ENCODE measurements at places on chromosomes 2 and 18.

GRCh38 chr2:88692187-88692586, 714 bp downstream of the RPIA start:
- peak; percentile 12 for DNase-seq

- no peak for DNase-seq
Measured at GRCh38 chr2:136067459-136067858, 50.5 kb downstream of the CXCR4 start.

DNA sequence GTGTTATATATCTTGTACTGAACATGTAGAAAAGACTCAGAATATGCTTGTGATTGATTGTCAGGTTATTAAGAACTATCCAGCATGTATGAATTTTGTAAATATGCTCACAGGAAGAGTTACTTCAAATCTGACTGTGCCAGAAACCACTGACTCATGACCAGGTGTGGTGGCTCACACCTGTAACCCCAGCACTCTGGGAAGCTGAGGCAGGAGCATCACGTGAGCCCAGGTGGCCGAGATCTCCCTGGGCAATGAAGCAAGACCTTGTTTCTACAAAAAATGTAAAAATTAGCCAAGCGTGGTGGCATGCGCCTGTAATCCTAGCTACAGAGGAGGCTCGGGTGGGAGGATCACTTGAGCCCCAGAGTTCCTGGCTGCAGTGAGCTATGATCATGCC, 126.6 kb downstream of the COMMD1 start:
- DNase-seq = no peak

DNA sequence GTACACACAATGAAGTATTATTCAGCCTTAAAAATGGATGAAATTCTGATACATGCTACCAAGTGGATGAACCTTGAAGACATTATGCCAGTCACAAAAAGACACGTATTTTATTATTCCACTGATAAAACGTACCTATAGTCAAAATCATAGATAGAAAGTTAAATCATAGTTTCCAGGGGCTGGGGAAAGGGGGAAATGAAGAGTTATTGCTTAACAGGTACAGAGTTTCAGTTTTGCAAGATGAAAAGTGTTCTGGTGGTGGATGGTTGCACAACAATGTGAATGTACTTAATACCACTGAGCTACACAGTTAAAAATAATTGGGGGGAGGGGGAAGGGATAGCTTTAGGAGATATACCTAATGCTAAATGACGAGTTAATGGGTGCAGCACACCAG, 279.0 kb upstream of the STON1 start:
- DNase-seq = no peak

- DNase-seq = no peak
Measured at GRCh38 chr2:25256488-25256875, 85.2 kb downstream of the DNMT3A start.

GRCh38 chr2:39469807-39470206, 32.7 kb upstream of the MAP4K3 start:
- peak; percentile 35 for DNase-seq

GRCh38 chr2:172101821-172102390, 794 bp downstream of the DLX2 start:
- DNase-seq = no peak

DNA sequence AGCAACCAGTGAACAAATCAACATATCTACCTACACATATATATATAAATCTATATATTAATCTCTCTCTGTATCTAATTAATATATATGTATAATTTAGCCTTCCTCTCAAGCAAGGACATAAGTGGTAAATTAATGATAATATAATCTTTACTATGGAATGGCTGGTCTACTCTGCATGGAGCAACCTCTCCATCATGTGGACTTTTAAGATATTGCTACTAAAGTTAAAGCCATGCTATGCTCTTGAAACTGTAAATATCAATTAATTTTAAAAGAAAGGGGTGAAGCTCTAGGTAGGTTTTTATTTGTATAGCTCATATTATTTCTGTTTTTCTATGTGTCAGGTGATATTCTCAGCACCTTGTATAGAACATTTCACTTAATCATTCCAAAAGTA, 147.0 kb downstream of the PPP1R1C start:
- no peak for DNase-seq

DNA sequence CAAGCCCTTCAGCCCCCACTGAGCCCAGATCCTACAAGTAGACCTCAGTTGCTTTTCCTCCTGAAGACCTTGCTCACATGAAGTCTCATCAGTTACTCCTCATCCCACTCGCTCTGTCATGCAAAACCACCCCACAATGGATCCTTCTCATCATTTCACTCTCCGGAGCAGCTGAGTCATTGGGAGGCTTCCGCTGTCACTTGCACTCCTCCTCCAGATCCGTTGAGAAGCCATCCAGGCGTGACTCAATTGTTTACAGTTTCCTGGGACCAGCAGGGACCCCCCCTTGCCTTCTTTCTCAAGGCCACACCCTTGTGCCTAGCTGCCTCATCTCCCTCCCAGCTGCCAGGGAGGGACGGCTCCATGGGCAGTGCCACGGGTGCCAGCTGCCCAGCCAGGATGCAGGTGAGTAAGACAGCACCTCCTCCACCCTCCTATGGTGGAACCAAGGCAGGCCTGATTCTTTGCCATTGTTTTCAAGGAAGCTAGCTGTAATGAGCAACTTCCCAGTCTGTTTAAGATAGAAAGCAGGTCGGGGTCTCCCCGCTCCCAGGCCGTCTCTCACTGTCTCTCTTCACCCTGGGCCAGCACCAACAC, 16.3 kb downstream of the GPR55 start:
- DNase-seq = no peak

DNA sequence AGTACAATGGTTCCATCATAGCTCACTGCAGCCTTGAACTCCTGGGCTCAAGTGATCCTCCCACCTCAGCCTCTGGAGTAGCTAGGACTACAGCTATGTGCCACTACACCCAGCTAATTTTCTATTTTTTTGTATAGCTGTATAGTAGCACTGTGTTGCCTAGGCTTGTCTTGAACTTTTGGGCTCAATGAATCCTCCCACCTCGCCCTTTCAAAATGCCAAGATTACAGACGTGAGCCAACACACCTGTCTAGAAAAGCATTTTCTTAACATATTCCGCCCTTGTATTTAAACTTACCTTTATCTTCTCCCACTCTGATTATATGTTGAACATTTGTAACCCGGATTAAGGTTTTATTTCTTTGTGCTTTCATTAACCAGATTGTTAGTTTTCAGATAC, 750.7 kb upstream of the GCFC2 start:
- no peak for DNase-seq

- DNase-seq = no peak
Measured at GRCh38 chr2:170963386-170963785, 34.3 kb downstream of the GORASP2 start.

GRCh38 chr18:2154278-2154677, 417.0 kb downstream of the METTL4 start:
- no peak for DNase-seq

GRCh38 chr18:52344881-52345280, 4.9 kb downstream of the DCC start:
- DNase-seq = no peak

DNA sequence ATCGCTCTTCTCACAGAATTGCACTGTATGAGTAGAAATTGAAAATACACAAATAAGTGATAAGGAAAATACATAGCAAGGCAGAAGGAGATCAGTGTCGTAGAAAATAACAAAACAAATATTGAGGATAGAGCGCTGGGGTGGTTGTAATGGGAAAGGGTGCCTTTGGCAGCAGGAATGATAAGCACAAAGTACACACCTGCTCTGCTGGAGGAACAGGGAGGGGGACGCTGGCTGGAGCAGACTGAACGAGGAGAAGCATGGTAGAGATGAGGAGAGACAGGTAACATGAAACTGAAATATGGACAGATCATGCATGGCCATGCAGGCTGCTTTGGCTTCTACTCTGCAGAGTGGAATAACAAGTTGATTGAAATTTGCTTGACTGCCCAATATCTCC, 181.2 kb upstream of the FSHR start:
- no peak for DNase-seq

GRCh38 chr18:45046228-45046627, 365.5 kb downstream of the SETBP1 start:
- DNase-seq = no peak

DNA sequence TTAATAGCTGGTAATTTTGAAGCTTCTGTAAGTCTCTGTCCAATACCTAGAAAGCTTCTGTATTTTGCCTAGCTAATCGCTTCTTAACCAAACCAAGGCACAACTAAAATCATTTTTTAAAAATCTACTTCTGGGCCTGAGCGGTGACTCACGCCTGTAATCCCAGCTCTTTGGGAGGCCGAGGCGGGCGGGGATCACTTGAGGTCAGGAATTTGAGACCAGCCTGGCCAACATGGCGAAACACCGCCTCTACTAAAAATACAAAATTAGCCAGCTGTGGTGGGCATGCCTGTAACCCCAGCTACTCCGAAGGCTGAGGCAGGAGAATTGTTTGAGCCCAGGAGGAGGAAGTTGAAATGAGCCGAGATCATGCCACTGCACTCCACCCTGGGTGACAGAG, 148.6 kb upstream of the FIGN start:
- DNase-seq = no peak

GRCh38 chr2:25822190-25823117, 55.8 kb downstream of the ASXL2 start:
- DNase-seq = no peak

- DNase-seq = no peak
Measured at GRCh38 chr2:43905371-43905803, 66.6 kb downstream of the ABCG8 start.

- no peak for DNase-seq
Measured at GRCh38 chr2:23429036-23429435, 44.1 kb downstream of the KLHL29 start.

- DNase-seq = no peak
Measured at GRCh38 chr18:53018791-53019190, 678.8 kb downstream of the DCC start.

GRCh38 chr2:241087420-241088268, 14.4 kb downstream of the MTERF4 start:
- DNase-seq = no peak

- peak; percentile 40 for DNase-seq
Measured at GRCh38 chr18:64037812-64038414, 68.0 kb downstream of the SERPINB8 start.

- no peak for DNase-seq
Measured at GRCh38 chr2:4502230-4502843, 799.0 kb downstream of the DCDC2C start.

DNA sequence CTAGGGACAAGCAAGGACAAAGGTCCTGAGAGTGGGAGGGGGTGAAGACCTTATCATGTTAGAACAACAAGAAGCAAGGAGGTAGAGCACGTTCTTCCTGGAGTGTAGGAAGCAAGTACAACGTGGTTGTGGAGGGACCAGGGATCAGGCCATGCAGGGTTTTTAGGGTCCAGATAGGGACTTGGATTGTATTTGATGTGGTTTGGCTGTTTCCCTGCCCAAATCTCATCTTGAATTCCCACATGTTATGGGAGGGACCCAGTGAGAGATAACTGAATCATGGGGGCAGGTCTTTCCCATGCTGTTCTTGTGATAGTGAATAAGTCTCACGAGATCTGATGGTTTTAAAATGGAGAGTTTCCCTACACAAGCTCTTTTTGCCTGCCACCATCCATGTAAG, 53.2 kb downstream of the ICA1L start:
- no peak for DNase-seq

DNA sequence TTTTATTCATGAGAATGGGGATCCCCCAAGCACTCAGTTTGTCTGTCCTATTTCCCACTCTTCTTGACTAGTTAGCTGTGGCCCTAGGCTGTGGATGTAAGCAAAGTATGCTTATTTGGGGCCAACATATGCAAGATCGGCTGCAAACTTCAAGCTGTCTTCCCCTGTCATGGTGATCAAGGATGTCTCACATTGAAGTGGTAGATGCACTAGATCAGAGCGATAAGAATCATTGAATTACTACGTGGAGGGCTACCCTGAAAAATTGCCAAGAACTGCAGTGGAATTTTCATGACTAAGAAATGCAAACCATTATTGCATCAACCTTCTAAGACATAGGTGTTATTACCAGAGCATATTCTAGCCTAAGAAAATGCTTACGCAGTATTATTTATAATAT, 527.4 kb downstream of the RNF144A start:
- no peak for DNase-seq

DNA sequence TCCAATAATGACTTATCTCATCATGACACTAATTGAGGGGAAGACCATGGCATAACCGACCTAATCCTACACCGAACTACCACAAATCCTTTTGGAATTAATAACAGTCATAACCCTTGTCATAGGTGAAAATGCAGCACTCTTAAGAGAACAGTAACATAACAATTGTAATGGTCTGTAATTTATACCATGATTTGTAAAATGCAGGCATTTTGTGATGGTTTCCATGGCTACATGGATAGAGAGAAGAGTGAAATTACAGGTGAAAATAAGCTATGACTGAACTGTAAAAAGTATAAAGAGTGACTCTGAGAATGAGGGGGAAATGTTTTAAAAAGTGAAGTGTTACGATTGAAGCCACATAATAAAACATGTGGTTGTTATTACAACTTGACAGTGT, 494.1 kb upstream of the SLC39A10 start:
- DNase-seq = no peak

GRCh38 chr2:62339413-62339812, 143.5 kb downstream of the B3GNT2 start:
- DNase-seq = no peak

DNA sequence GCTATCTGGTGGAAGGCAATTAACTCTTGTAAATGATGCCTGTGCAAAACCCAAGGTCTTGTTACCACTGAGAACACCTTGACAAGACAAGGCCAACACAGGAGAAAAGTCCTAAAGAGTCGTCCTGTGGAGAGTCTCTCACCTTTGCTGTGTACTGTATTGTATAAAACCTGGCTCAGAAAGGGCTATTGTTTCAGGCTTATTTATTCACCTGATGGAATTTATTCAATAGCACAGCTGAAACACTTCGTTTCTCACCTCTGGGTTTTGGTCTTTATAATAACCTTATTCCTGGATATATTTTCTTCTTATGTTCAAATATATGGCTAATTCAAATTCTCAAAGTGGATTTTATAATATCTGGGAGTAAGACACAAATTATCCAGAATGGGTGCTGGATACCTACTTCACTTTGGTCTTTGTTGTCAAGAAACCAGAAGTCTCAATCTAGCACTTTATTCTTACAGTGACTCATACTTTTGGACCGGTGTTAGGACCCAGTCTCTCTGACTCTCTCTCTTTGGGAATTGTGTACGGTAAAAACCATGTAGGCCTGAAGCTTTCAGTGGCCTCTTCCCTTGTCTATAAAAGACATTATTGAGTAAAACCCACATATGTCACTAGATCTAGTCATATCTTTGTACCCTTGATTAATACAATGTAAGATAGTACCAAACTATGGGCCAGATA, 16.1 kb upstream of the STAT4 start:
- DNase-seq = no peak

DNA sequence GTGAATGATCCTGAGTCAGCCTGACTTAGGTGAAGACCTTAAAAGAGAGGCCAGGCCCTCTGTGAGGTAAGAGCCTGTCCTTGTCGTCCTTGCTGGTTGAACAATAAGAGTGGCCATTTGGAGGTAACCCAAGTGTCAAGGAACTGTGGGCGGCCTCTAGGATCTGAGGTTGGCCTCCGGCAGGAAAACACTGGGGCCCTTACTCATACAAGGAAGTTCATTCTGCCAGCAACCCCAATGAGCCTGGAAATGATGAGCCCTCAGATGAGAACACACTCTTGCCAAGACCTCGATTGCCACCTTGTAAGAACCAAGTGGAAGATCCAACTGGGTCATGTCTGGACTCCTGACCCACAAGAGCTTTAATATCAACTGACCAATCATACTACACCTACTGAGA, 95.5 kb upstream of the LRATD1 start:
- no peak for DNase-seq

Data from pons (tissue), 1 donor.